Stimulated activated naive CD4-positive, alpha-beta T cell treated with Interleukin-2 at 50 U/mL for 16 hours (primary cell): ENCODE measurements at places on chromosomes 12 and 14.

- DNase-seq: no peak
Measured at GRCh38 chr14:75793806-75794205, 132.8 kb downstream of the TTLL5 start.

GRCh38 chr12:94762259-94762942 is 112.0 kb upstream of the TMCC3 start:
- DNase-seq: no peak

- no peak for DNase-seq
Measured at GRCh38 chr12:1147821-1148220, 156.8 kb downstream of the ERC1 start.

DNA sequence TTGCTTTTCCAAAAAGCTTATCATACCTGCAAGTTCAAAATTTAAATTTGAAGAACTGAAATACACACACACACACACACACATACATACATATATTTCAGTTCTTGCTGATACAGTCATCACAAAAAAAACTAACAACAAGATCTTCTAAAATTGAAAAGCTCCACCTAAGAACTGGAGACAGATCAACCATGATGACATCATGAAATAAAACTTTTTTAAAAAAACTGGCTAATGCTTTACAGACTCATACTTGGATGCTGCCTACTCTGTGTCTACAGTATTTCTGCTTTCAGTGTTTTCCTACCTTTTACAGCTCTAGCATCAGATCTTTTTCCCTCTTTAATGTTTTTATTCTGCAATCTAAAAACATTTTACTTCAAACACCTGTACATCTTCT is 261.4 kb downstream of the DIO2 start:
- no peak for DNase-seq

DNA sequence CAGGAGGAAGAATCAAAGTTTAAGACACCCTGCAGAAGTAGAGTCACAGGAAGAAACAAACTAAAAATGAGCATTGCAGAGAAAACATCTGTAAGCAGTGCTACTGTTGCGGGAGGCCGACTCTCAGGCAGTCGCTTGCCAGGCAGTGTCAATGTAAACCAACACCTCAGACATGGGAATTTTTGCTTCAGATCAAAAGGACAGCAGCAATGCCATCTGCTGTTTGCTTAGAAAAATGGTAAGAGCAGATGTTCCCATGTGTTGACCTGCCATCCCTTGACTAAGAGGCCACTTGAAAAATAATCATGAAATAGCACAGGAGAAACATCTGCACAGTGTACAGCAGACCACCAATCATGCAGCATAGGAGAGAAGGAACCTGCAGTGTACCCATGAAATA is 196.6 kb downstream of the SLC25A21 start:
- DNase-seq: no peak

DNA sequence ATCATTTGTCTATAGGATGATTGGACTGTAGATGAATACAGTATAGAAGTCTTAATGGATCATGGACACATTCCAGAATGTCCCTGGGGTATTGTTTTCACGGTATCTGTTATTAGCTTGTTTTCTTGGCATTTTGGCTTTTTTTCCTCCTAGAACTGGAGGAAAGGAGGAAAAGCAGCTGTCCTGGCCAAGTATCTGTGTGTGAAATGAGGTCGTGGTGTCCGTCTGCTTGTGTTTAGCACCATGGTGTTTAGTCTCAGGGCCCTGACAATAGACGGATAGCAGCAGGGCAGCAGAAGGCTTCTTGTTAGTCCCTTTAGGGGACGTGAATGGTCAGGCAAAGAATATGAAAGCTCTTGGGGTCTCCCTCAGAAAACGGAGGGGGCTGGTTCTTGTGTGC is 21.2 kb downstream of the FGF6 start:
- no peak for DNase-seq

- no peak for DNase-seq
Measured at GRCh38 chr12:124527861-124528561, 39.4 kb downstream of the NCOR2 start.

DNA sequence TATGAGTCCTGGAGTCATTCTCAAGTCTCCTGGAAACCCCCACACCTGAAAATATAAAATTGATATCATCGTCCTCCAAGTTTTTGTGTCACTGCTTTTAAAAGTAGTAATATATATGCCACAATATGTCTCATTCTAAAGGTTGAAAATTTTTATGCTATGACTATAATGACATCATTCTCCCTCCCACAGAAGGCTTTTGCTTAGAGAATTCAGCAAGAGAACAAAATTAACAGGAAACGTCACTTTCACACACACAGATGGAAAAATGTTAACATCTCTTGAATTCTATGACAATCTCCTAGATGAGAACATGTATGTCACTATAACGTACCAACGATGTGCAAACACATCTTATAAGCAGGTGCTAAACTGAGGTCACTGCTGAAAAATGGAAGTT is 498.3 kb downstream of the FOXG1 start:
- no peak for DNase-seq

- DNase-seq: no peak
Measured at GRCh38 chr12:17949558-17950141, 140.3 kb downstream of the RERGL start.

- no peak for DNase-seq
Measured at GRCh38 chr12:109544955-109545531, 28.3 kb downstream of the MMAB start.

- no peak for DNase-seq
Measured at GRCh38 chr12:127245009-127245408, 1022.0 kb upstream of the TMEM132C start.

DNA sequence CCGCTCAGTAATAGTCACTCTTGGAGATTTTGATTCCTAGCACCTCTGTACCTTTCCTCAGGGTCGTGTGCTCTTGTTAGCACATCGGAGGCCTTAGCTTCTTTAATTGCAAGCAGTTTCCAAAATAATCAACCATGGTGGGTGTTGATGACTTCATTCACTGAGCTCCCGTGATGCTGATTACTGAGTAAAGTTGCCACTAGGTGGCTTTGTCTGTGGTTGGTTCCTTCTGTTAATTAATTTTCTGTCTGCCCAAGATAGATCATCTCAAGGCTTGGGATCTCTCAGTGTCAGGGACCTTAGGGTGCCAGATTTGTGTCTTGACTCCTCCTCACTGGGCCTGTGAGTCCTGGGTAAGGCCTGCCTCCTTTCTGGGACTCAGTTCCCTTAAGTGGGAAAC is 54.3 kb downstream of the PTPN11 start:
- no peak for DNase-seq

- no peak for DNase-seq
Measured at GRCh38 chr14:104804481-104805325, 3.8 kb downstream of the ZBTB42 start.

DNA sequence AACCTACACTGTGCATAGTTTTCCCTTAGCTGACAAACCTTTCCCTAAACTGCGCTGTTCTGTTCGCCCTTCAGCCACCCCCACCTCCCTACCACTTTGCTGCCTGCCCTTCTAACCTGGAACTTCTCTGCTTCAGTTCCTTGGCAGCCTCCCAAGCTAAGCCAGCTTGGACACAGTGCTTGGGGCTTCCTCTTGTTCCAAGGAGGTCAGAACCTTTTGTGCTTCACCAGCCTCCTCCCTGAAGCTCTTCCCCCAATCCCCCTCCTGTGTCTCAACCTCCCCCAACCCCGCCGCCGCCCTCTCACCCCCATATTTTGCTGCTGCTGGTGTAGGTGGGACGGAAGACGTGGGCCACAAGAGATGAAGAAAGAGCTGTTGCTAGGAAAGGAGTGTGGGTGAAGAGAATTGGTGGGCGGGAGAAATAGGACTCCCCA is 8.1 kb upstream of the RIC8B start:
- no peak for DNase-seq

DNA sequence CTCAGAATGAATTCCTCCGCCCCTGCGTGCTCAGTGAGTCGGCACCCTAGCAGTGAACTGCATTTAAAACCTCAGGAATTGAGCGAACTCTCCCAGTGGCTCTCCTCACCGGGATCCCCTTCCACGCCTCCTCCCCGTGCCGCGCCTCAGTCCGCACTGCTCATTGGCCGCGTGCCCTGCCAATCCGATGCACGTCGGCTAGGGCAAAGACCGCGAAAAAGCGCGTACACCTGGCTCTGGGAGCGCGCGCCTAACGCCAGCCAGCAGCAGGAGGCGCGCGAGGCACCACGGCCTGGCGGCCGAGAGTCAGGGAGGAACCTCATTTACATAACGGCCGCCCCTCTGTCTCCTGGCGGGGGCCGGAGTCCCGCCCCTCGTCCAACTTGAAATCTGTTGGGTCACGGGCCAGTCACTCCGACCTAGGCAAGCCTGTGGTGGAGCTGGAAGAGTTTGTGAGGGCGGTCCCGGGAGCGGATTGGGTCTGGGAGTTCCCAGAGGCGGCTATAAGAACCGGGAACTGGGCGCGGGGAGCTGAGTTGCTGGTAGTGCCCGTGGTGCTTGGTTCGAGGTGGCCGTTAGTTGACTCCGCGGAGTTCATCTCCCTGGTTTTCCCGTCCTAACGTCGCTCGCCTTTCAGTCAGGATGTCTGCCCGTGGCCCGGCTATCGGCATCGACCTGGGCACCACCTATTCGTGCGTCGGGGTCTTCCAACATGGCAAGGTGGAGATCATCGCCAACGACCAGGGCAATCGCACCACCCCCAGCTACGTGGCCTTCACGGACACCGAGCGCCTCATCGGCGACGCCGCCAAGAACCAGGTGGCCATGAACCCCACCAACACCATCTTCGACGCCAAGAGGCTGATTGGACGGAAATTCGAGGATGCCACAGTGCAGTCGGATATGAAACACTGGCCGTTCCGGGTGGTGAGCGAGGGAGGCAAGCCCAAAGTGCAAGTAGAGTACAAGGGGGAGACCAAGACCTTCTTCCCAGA is at the start of gene HSPA2:
TSS of gene HSPA2 (plus strand) at position 534 of the 995 bp plus-strand sequence. CDS start at position 643, 109 bp downstream.
- DNase-seq: peak; percentile 96

GRCh38 chr12:87280893-87281292 is 748.3 kb downstream of the C12orf50 start:
- DNase-seq: no peak

- DNase-seq: no peak
Measured at GRCh38 chr12:21828779-21829178, 54.3 kb upstream of the KCNJ8 start.

GRCh38 chr12:89949457-89950195 is 241.0 kb upstream of the ATP2B1 start:
- DNase-seq: peak; percentile 23

GRCh38 chr14:89736881-89737280 is 217.6 kb downstream of the EFCAB11 start:
- DNase-seq: no peak

- DNase-seq: no peak
Measured at GRCh38 chr12:57616383-57617101, 5.3 kb downstream of the ARHGEF25 start.
